ENCODE measurements at places on chromosomes 12 and 14.
A peak's percentile ranks its signal among the peaks of the same experiment; 100 is the strongest.

DNA sequence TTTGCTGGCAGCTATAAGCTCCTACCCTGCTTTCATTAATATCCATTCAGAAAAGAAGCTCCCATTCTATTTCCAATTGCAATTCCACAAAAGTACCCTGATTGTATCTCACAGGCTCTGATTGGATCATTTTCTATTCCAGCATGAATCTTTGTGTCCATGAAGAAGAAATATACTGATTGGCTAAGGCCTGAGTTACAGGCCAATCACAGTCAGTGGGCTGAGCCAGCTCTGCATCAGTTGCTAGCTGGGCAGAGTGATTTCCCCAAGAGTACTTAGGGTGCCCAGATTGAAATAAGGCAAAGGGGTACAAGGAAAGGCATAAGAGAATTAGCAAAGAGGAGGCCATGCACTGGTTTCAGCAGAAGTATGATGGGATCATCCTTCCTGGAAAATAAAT is 14.4 kb downstream of the ART4 start:
- ATAC-seq, result no peak

- ATAC-seq, result no peak
Measured at GRCh38 chr14:69013943-69014782, 35.1 kb upstream of the ACTN1 start.

- ATAC-seq, result no peak
Measured at GRCh38 chr14:74863274-74863673, 12.7 kb downstream of the PROX2 start.

DNA sequence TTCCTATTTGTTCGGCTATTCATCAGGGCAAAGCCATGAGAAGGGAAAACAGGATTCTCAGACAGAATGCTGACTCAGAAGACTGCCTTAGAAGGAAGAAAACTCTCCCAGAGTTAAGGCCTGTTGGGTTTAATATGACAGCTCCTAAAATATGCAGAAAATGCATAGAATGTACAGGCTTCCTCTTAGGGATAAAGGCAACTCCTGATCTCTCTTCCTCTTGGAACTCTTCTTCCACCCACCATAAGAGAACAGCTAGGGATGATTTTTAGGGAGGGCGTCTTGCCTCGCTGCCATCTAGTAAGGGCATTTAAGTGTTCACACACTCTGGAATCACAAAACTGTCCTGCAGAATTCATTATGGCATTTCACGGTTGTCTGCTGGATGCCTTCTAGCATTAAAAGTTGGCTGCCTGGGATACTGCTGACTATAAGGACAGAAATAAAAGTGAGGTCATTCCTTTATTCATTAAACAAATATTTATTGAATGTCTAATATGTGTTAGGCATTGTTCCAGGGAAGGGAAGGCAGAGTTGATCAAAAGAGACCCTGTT is 73.7 kb downstream of the DCAF5 start:
- ATAC-seq, result peak; percentile 81

DNA sequence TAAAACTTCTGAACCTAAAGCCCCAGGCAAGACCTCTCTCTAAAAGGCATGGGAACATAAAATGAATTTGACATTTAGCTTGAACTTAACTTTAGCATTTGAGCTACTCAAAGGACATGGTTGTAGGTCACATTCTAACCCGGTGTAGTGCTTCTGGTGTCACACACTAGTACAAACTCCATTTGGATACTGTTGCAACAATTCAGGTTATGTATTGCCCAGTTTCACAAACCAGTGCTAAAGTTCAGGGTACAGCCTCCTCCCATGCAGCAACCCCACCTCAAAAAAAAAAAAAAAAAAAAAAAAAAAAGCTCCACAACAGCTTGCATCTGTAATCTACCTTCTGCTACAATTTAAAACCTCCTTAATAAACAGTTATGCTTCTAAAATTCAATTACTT is 7.8 kb downstream of the PPTC7 start:
- no peak for ATAC-seq

DNA sequence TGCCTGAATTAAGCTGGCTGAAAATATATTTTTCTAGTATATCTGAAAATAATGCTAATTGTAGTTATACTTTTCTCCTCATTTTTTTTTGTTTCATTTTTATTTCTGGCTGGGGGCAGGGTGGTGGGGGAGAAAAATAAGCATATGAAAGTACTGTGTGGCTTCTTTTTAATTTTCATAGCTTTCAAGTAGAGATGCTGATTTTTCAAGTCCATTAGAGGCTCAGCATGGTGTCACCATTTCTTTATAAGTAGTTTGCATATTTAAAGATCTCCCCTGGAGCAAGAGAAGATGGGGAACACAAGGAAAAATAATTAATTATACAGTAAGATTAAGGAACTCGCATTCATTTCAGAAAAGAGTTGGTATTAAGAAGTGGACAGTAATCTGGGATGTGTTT is 27.1 kb downstream of the TTC8 start:
- no peak for ATAC-seq

- no peak for ATAC-seq
Measured at GRCh38 chr12:109529691-109530640, 43.3 kb downstream of the MMAB start.

DNA sequence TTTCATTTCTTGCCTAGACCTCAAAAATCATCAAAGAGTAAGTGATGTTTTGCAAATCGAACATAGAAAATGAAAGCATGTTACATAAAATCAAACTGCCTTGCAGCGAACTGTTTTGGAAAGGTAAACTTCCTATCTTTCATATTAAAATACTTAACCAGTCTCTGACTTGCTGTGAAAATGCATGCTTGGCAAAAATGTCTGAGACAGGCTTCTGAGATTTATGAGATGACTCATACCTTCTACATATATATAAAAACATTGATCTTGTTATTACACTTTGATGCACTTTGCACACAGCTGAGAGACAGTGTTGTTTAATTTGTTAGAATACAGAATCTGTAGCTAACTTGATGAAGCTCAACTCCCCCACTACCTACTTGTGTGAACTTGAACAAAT is 179.1 kb downstream of the KITLG start:
- no peak for ATAC-seq

DNA sequence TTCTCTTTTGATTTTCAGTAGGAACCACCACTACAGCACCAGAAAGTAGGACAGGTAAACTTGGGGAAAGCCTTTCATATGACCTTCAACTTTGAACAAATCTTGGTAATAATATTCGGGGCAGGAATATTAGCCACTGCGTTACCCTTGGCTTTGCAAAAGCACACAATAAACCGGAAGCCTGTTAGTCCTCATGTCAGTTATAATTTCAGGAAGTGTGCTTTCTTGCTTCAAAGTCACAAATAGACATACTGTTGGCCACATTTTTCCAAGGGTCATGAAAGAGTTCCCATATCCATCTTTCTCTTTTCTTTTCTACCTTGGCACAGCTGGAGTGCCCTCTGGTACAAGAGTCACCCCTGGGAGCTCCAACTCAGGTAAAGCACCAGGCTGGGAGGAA is 167.2 kb upstream of the CNTN1 start:
- no peak for ATAC-seq

DNA sequence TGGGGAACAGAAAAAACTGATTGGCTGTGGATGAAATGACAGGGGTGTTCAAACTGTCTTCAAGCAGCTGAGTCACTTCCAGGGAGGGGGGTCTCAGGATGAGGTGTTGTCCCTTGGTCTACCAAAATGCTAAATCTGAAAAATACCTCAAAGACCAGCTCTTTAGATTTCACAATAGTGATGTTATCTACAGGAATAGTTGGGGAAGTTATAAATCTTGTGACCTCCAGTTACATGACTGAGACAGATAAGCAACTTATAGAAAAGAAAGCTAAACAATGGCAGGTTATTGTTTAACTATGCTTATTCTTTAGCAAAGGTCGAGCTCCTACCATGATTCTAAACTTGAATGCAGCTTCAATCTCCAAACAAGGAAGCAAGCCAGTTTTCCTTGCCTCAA is 125.4 kb downstream of the SYT10 start:
- ATAC-seq, result no peak

DNA sequence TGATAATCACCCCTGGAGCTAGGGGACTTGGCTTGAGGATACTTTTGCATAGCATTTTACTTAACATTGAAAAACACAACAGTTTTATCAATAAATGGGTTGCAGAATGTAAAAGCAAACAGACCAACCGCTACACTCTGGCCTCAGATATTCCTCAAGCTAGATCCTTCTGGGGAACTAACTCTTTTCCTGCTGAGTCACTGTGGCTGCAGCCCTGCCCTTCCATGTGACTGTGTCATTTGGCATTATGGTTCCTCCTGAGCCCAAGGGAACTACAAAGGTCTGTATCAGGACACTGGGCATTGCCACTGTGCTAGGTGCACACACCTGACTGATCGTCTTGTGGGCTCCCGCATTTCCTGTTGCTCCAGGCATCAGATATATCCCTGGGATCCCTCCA is 56.6 kb downstream of the TTC9 start:
- no peak for ATAC-seq

DNA sequence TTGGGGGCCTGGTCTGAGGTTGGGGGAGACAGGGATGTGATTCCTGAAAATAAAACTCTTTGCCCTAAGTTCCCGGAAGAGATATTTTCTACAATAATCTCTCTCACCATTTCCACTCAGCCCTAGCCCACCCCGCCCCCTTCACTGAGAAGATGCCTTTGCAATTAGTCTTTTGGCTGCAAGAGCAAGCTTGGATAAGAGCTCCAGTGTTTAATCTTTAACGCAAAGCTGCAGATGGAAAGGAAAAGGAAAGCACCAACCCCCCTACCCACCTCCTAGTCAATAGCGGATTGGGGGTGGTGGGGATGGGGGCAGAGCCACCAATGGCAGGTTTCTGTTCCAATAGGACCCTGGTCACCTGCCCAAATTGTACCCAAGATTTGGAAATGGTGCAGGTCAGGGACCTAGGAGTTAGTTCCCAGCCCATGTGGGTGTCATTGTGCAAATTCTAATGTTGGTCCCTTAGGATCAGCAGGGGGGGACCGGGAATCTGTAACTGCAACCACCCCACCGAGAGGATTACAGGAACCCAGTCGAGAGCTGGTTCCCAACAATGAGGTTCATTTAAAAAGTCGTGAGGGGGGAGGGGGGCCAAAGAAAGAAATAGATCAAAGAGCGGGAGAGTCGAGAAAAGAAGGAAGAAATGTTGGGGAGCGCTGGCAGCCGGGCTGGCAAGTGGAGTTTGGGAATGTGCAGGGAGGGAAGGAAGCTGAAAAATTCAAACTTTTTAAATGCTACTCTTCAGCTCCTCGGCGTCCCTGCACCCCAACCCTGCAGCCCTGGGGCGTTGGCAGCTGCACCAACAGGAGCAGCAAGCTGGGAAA is 1.6 kb downstream of the ZFP36L1 start:
- ATAC-seq, result no peak

- ATAC-seq, result peak; percentile 37
Measured at GRCh38 chr12:79547735-79548609, 142.8 kb downstream of the PAWR start.

Data from gastroesophageal sphincter (tissue), 4 donors.